COR-L47 (cell line): ENCODE measurements at places on chromosomes 4 and X.

DNA sequence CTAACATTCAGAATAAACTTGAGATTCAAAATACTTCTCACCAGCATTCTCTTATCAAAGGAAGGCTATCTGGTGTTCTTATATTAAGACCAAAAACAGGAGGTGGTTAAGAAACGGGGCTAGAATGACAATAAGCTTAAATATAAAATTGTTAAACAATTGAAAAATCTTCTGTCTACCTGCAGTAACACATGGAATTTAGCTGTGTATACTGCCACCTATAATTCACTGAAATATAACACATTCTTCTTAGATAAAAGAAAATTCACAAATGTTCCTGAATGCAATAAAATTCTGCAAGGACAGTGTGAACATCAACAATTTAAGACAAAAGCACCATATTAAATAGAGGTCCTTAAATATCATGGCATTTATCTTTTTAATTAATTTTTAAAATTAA lies 11.5 kb upstream of the PCDH10 start:
- DNase-seq = no peak

- no peak for DNase-seq
These were observed 142.9 kb downstream of the BCOR start for GRCh38 chrX:39954851-39955250.

GRCh38 chr4:148214529-148215166 lies 227.6 kb downstream of the NR3C2 start:
- DNase-seq = no peak

- no peak for DNase-seq
These were observed 205.0 kb downstream of the CAMK2D start for GRCh38 chr4:113556382-113557134.

GRCh38 chrX:118550792-118551191 lies 55.2 kb downstream of the DOCK11 start:
- no peak for DNase-seq

GRCh38 chrX:24277405-24277804 lies 36.5 kb downstream of the SUPT20HL2 start:
- DNase-seq = no peak

DNA sequence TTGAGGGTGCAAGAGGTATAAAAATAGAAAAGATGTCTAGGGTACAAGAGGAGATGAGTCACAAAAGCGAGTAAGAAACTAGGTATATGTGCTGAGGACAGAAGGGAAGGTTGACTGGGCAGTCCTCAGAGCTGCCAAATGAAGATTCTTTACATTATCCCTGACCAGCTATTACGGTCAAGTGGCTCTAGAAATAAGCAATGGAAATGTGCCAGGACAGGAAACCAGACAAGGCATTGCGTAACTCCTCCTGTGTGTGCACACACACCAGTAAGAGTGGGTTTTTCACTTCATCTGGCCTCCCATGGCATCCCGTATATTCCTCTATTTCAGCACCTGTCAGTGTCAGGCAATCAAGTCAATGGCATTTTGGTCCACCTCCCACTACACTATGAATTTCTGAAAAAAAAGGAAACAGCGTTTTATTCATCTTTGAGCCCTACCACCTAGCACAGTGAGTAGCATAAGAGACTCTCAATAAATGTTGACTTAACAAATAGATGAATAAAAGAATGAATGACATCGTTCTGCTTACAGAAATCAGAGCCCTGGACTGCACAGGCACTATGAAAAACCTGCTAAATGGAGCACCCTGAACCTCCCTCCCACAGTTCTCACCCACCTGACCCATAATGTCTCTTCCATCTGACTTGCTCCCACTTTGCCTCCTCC lies 62.6 kb upstream of the KLF3 start:
- peak; percentile 32 for DNase-seq

DNA sequence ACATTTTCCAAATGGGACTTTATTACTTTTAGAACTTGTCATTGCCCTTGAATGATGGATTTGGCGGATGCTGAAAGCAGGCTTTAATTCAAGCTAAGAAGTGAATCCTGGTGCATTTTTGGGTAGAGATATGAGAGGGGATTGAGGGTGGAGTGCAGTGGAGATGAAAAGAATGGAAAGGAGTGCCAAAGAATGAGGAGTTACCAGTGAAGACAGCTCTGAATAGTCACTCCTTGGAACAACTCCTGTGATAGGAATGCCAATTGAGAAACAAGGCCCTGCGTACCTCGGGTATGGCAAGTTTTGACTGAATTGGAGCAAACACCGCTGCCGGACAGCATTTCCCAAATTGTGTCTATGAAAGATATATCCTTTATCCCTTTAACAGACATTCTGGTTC lies 36.5 kb upstream of the ETNPPL start:
- no peak for DNase-seq

DNA sequence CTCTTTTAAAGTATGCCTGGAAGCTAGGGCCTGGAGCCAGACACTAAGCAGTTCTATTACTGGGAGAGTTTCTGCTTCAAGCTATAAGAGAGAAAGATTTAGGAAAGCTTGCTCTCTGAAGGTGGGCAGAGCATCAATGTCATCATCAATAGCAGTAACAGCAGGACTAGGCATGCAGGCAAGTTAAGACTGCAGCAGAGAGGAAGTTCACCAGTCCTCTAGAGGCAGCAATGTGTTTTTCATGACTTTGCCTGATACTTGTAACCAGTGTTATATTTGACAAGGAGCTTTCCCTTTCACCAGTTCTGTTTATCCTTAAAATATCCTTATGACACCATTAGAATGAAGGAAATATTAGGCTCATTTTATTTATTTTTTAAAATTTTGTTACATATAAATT lies 237.9 kb downstream of the KCTD8 start:
- no peak for DNase-seq

GRCh38 chr4:5933996-5934831 lies 41.3 kb upstream of the CRMP1 start:
- no peak for DNase-seq

DNA sequence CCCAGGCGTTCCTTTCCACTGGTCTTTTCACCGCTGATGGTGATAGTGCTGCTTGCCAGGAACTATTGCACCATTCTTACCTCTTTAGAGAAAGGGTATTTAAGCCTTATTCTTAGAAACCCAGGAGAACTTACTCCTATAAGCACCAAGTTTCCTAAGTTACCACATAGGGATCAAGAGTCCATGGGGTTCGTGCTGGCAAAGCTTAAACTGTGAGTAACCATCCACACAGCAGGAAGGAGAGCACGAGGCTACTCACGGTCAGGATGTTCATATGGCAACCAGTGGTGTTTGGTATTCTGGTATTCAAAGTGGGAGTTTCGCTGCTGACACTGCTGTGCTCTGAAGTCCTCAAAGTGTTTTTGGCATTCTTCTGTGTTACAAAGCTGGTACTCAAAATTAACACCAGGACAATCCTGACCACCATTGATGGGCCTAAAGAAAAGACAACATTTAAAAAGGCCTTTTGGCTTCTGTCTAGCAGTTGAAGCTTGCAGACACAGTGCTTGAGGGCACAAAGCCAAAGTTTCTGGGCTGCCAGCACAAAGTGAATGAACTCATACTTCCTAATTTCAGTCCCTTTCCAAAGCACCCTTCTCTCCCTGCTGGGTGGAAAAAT lies 256.9 kb downstream of the ADAMTS3 start:
- peak; percentile 15 for DNase-seq

DNA sequence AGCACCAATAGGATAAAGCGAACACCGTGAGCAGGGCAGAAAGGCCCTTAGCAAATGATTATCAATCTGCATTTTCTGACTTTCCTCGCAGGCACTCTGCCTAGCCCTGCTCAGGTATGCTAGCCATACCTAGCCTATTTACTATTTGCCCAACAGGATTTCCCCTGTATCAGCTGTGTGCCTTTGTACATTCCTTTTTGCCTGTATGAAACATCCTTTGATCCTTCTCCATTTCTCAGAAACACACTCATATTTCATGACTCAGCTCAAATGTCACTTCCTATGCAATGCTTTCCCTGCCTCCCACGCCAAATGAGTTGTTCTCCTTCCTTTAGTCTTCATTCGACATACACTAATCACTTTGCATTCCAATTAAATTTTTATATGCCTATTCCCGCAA lies 37.2 kb downstream of the PCDH7 start:
- DNase-seq = no peak

- no peak for DNase-seq
These were observed 239.5 kb upstream of the HAND2 start for GRCh38 chr4:173769568-173769967.

GRCh38 chrX:42463706-42464490 lies 314.1 kb downstream of the PPP1R2C start:
- no peak for DNase-seq

DNA sequence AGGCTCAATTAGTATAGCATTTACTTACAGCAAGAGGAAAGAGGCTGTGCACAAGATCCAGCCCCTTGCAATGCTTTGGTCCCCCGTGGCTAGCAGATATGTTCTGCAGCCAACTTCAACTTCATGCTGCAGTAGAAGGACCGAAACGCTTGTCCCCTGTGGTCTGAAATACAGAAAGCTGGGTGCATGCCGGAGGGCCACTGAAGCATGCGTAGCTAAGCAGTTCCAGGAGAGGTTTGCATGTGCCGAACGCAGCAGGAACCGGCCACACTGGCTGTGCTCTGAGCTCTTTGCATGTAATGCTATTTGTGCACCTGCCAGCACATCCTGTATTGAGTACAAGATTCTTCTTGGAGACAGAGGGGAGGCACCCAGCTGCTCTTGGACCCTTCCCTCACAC lies 35.8 kb upstream of the SHISA3 start:
- DNase-seq = no peak

DNA sequence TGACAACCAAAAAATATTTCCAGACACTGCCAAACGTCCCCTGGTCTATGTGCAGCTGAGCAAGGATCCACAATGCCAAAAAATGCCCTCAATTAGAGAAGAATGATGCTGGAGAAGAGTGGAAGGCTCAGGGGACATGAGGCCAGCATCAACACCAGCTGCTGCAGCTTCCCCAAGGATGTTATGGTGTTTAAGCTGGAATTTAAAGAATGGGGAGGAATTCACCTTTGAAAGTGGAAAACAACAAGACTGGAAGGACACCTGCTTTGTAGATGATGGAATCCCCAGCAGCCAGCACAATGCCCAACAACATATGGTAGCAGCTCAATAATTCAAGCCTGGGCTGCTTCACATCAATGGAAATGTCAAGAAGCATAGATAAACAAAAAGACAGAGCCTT lies 20.3 kb upstream of the SMPX start:
- DNase-seq = no peak

- peak; percentile 48 for DNase-seq
These were observed 21.7 kb upstream of the MFAP3L start for GRCh38 chr4:170047771-170048354.
